ENCODE measurements at places on chromosomes 3 and 15. TPM values are rescaled to one million over a fixed set of nuclear protein-coding genes. Genes with fewer than 3 reads are reported as not detected.

DNA sequence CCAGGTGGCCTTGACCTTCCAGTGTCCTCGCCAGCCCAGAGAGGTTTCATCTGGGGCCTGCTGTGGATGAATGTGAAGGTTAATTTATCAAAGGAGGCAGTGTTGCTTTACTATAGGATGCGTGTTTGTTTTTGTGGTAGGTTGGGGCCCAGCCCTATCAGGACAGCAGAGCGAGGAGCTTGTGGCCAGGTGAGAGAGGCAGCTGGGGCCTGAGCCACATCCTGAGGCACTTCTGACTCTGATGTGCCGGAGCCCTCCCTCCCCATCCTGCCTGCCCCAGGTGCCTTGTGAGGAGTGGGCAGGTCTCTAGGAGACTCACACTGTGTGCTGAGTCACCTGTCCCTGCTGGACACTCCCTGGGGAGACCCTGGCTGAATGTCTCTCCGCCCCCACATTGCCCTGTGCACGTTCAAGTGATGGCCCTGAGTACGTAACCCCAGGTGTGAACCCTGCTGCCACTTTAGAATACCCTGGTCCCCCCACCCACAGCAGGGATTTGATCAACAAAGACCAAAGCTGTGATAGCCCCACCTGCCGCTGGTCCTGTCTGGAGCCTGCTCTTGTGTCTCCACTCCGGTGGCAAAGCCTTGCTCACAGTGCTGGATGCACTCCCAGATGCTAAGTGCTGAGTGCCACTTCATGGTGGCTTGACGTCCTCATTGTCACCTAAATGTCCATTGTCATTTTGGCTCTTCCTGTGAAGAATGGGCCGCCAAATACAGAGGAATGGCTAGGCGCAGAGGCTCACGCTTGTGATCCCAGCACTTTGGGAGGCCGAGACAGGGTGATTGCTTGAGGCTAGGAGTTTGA is 16.0 kb downstream of the FBLN2 start:
- no peak for DNase-seq

DNA sequence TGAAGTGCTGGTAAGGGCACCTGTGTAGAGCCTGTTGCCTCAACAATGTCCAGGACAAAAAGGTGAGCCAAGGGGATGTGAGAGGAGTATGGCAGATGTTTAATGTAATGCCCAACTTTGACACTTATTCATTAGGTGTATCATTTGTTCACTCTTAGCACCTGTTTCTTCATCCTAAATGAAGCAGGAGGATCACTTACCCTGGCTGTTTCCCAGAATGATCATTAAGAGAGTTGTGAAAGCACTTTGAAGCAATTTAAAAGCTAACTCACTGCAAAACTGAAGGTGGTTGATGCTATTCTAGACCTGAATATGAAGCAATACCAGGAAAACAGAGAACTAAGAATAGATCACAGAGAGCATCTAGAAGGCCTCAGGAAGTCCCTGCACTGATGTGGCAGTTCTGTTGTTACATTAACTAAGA is 3.4 kb upstream of the HHLA2 start:
- no peak for DNase-seq

DNA sequence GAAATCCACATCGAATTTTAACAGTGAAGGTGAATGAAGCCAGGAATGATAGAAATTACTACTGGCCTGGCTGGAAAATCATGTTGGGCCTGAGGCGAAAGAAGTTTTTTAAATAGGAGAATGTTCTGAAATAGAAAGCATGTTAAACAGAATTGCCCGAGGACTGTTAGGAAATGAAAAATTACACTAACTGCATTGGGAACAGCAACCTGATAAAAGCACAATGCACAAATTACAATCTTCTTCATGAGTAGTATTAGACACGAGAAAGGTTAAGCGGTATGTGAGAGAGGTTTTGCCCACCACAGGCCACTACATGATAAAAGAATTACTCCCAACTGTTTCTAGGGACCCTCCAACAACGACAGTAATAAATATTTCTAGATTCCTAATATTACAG is 18.9 kb downstream of the GBE1 start:
- no peak for DNase-seq

SLC22A13 gene
- not detected for total RNA-seq

FLNB gene
- total RNA-seq: 225 TPM

All from A172 (cell line).